Stimulated activated CD4-positive, alpha-beta T cell treated with anti-CD3 and anti-CD28 coated beads, Interleukin-2, amount 100 ng/mL, for 48 hours (primary cell): ENCODE measurements at places on chromosomes 11 and 22.

DNA sequence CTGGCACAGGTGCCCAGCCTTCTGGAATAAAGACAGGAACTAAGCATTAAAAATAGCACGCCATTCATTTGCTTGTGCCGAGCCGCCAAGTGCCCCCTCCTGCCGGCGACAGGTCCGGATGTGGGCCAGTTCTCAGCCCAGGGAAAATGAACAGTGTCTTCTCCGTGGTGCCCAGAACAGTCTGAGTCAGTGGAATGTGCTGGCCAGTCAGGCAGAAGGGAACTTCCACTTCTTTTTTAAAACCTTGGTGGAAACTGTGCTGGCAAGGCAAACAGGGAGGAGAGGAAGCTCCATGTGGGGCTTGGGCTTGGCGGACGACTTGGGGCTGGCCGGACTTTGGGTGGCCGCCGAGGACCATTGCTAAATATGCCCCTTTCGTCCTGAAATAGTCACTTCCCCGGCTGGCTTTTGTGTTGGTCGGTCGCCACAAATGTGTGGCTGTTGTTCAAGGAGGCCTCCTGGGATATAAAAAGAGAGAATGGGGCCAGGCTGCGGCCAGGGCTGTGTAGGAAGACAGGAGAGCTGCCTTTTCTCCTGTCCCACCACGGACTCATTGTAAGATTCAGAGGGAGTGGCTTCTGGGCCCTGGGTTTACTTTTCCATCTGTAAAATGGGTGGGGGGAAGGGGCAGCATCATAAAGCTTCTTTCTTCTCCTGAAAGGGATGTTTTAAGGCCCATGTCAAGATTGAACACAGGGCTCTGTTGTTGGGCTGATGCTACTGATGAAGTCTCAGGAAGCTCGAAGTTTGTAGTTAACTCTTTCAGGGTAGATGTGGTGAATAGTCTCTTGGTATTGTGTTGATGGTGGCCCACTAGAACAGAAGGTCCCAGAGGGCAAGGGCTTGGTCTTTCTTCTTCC, 101.0 kb downstream of the PTPRJ start:
- DNase-seq: no peak

GRCh38 chr11:116275635-116276034, 497.2 kb downstream of the BUD13 start:
- DNase-seq: no peak

GRCh38 chr11:95306801-95307200, 75.8 kb upstream of the SESN3 start:
- DNase-seq: no peak

- DNase-seq: no peak
These were observed 30.8 kb downstream of the CBL start for GRCh38 chr11:119236891-119237290.

GRCh38 chr11:102343809-102344208, 3.2 kb upstream of the BIRC2 start:
- DNase-seq: no peak
